Osteoblast (primary cell): ENCODE measurements at places on chromosomes 7 and 10.

DNA sequence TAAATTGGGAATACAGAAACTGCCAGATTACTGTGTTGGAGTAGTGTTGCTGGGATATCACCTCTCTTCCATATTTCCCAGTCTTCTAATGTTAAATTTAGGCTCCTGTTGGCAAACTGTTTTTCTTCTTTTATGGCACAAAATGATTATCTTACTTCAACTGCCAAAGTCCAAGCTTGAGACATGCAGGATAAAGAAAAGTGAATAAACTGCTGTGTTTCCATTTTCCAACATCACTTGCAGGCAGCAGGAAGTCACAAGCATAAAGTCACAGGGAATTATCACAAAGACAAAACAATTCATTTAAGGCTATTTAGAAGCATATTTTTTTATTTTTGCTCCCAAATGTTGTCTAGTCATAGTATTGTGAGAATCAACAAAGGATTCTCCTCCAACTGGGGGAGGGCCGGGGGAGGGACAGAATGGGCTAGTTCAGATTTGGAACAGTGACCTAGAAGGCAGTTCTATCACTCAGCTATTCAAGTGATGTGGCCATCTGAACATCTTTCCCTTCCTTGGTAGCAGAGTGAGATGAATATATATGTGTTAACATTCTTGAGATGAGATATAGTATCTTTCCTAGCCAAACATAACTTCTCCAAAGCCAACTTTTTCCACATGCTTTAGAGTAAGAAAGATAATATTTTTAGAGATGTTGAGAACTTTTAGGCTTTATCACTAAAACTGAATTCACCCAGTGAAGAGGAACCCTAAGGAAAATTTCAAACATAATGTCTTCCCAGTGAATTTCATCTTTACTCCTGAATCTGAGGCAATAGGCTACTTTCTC is 364.7 kb downstream of the CTNNA3 start:
- DNase-seq, result no peak

- no peak for DNase-seq
Measured at GRCh38 chr7:125529249-125529648, 599.6 kb upstream of the POT1 start.

DNA sequence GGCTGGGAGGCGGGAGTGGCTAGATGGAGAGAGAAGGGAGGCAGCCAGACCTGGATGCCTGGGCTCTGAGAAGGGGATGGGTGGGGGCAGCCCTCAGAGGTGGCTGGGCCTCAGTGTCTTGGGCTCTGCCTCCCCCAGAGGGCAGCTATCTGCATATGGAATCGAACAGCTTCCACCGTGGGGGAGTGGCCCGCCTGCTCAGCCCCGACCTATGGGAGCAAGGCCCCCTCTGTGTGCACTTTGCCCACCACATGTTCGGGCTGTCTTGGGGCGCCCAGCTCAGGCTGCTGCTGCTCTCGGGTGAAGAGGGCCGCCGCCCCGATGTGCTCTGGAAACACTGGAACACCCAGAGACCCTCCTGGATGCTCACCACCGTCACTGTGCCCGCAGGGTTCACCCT is 3.3 kb downstream of the ZAN start:
- DNase-seq, result no peak

- peak; percentile 42 for DNase-seq
Measured at GRCh38 chr10:43888586-43888985, 239.9 kb upstream of the ZNF32 start.

GRCh38 chr7:32602470-32602869 is 107.2 kb downstream of the AVL9 start:
- no peak for DNase-seq

- no peak for DNase-seq
Measured at GRCh38 chr10:103752680-103753248, 102.6 kb downstream of the SH3PXD2A start.

- DNase-seq, result no peak
Measured at GRCh38 chr10:92502296-92502808, 71.5 kb downstream of the IDE start.

- no peak for DNase-seq
Measured at GRCh38 chr7:23385140-23385539, 85.2 kb downstream of the IGF2BP3 start.

DNA sequence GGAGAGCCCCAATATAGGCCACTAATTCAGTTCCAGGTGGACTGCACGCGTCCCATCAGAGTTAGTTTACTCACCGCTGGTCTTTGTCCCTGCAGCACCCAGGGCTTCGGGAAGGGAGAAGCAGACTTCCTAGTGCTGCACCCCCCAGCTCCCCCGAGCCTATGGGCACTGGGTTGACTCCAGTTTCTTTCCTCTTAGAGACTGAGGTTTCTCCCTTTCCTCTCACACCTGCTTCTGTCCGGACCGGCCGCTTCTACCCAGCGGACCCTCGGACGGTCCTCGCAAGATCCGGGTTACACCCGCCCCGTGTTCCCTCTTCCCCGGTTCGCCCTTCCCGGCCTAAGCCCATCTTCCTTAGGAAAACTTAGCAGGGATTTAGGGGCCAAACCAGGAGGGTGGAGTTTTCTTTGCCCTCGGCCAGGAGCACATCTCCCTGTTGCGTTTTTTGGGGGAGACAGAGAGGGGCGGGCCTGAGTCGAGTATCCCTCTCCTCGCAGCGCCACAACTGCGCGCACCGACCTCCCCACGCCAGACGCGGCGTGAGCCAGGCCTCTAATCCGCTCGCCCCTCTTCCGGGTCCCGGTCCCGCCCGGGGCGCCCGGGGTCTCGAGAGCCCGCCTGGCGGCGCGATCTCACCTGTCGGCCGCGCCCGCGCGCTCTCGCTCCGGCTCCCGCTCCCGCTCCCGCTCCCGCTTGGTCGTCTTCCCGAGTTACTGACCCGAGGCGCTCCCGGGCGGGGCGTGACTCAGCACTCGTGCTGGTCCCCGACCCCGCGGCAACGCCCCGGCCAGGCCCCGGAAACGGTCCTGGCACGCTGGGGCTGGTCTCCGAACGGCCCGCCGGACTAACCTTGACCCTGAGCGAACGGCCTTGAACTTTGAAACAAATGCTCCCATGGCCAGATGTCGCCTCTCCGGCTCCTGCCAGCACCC is at the start of gene AIFM2:
Gene AIFM2 (minus strand): TSS at position 728 of the 932 bp plus-strand sequence. CDS start 8,741 bp downstream, outside the sequence.
- DNase-seq, result peak; percentile 98

DNA sequence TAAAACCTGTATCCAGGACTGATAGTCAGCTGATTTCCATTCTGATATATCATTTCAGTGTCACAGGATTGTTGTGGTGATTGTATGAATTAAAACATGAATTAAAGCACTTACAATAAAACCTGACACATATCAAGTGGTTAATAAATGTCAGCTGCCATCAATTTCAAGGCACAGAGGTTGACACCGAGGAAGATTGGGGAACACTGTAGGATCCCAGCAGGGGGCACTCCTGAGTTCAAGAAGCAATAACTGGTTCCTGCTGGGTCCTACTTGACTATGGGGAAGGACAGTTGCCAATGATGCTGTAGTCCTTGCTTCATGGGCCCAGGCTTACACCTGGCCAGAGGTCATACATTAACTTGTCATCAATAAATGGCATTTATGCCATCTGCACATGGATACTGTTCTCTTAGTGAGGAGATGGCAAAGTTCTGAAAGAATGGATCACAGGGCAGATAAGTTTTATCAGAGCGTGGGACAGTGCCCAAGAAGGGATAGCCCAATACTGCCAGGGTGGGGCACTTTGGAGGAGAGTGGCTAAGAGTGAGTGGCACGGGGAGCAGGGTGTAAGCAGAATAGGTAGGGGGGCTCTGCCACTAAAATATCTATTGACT is 24.1 kb downstream of the FZD1 start:
- DNase-seq, result no peak

DNA sequence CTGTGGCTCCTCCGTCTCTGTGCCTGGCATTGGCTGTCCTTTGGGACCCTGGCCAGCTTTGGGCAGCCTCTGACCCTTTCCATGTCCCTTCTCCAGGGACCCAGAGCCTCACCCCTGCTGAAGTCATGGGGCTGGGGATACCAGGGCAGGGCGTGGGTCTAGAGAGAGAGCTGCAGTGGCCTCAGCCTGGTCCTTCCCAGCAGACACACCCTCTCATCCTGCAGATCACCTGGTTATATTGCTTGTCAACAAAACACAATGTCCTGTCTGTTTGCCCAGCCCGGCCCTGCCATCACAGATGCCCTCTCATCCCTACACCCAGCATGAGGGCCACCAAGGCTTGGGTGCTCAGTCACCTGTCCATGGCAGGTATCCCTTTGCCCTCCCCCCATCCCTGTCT is 1.8 kb downstream of the MUC17 start:
- no peak for DNase-seq

DNA sequence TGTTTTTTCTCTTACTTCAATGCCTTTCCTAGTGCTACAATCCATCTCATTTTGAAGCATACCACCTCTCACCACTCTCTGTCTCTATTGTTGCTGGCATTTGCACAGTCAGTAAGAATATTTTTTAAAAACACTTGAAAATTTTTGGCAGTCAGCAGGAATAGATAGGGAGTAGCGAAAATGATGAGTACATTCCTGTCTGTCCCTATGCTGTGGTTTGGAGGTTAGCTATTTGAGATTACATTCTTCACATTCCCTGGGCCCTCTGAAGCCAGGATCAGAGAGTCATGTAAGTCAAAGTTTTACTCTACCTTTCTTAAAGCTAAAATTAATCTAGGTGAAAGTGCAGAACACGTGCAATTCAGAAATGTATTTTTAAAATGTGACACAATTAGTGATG is 53.0 kb upstream of the MAGI2 start:
- no peak for DNase-seq

DNA sequence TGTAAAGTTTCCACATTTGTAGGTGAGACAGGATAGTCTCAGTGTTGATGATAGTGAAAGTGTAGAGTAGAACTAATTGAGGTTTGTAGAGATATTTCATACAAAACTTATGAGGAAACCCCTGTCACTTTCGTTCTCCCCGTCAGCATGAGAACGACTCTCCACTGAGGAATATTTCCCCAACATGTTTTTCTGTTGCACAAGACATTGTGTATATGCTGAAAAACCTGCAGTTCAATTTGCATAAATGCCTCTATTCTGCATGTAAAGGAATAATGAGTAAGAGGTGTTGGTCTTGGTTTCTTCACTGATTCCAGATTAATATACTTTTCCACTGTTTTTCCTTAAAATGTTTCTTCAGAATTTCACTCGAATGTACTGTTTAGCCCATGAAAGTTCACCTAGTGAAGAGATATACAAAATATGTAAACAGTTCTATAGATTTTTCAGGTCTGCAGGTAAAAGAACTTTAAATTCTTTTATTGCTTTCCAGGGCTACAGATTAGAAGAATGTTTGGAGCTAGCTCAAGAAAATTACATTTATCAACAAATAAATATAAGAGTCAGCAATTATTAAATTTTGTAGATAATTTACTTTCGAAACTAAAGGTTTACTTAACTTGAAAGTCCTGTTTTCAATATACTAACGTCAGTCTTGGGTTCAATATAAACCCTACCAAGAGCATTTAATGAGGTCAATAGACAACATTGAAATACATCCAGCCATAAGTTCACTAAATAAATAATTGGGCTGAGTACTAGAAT is 37.2 kb downstream of the HEPACAM2 start:
- no peak for DNase-seq

DNA sequence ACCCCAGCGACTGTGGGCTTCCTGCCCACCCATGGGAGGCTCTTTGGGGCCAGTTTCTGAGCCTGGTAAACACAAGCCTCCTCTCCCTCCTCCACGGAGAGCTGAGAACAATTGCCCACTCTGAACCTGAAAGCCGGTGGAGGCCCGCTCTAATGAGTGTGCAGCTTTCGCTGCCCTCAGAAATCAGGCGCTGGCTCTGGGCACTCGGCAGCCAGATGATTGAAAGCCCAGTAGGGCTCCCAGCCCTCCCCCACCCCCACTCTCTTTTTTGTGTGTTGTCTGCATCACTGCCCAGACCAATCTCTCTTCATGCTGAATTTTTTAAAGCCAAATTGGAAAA is 438.9 kb downstream of the RPS24 start:
- no peak for DNase-seq

GRCh38 chr10:23914641-23915040 is 294.3 kb upstream of the KIAA1217 start:
- no peak for DNase-seq

- DNase-seq, result no peak
Measured at GRCh38 chr10:130889240-130889639, 422.3 kb downstream of the TCERG1L start.

- DNase-seq, result peak; percentile 27
Measured at GRCh38 chr10:77836299-77836820, 90.2 kb downstream of the DLG5 start.

- DNase-seq, result no peak
Measured at GRCh38 chr7:105600720-105601550, 19.6 kb upstream of the EFCAB10 start.

DNA sequence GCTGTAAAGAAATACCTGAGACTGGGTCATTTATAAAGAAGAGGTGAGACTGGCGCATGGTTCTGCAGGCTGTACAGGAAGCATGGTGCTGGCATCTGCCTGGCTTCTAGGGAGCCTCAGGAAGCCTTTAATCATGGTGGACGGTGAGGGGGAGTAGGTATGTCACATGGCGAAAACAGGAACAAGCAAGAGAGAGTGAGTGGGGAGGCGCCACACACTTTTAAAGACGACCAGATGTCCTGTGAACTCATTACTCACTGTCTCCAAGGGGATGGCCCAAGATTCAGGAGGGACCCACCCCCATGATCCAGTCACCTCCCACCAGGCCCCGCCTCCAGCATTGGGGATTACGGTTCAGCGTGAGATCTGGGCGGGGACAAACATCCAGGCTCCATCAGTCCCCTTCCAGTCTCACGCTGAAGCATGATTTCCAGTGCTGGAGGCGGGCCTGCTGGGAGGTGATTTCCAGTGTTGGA is 3.2 kb downstream of the ZNF316 start:
- no peak for DNase-seq

- peak; percentile 87 for DNase-seq
Measured at GRCh38 chr7:151665368-151665767, 145.7 kb upstream of the RHEB start.

- peak; percentile 85 for DNase-seq
Measured at GRCh38 chr7:128454808-128455542, 703 bp upstream of the HILPDA start.

GRCh38 chr10:132105302-132105995 is 39.7 kb downstream of the JAKMIP3 start:
- peak; percentile 56 for DNase-seq

DNA sequence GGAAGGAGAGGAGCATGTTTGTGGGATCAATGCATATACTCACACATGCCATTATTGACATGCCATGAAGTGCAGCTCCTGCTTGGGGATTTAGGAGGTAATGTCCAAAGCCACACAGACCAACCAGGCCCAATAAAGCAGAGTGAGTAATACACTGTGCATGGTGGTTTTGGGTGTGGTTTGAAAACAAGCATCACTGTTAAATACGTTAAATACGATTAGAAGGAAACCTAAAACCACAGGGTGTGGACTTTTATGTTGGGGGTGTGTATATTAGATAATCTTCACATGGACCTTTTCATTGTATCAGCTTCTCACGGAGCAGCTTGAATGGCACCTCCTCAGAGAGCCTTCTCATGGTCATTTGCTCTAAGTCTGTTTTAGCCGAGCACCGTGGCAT is 10.4 kb upstream of the EIF3A start:
- DNase-seq, result no peak

- DNase-seq, result peak; percentile 85
Measured at GRCh38 chr10:58268454-58268945, 462 bp upstream of the CISD1 start.

GRCh38 chr7:142873871-142874270 is 11.7 kb downstream of the TRPV6 start:
- DNase-seq, result no peak
